Effector CD4-positive, alpha-beta T cell (primary cell): ENCODE measurements at places on chromosomes 2 and 18.

GRCh38 chr2:189579585-189580186, 900 bp downstream of the SLC40A1 start:
- DNase-seq = no peak

- DNase-seq = no peak
Measured at GRCh38 chr18:54690198-54690597, 99.2 kb downstream of the DYNAP start.

GRCh38 chr2:62688771-62689170, 16.7 kb upstream of the EHBP1 start:
- no peak for DNase-seq

GRCh38 chr2:102008490-102008889, 16.7 kb downstream of the IL1R2 start:
- no peak for DNase-seq

GRCh38 chr2:233498126-233498525, 68.5 kb downstream of the USP40 start:
- no peak for DNase-seq

DNA sequence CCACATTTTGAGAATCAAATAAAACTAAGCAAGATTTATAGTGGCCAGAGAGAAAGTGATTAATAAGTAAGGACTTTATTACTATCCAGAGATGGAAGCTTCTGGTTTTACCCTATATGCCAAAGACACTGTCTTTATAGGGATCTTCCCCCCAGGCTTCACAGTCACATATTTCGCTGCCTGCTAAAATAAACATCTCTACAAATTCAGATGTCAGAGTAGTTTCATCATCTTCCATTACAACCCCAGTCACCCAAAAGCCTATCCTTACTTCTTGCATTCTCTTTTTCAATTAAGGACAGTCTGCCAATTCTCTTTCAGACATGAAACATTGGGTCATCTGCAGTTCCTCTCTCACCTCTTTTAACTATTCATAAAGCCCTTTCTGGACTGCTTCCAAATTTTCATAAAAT, 28.3 kb downstream of the CREB1 start:
- DNase-seq = no peak
